NCI-H2171 treated with DMSO at 0.1 percent for 48 hours (cell line): ENCODE measurements at places on chromosomes 1 and 21.

DNA sequence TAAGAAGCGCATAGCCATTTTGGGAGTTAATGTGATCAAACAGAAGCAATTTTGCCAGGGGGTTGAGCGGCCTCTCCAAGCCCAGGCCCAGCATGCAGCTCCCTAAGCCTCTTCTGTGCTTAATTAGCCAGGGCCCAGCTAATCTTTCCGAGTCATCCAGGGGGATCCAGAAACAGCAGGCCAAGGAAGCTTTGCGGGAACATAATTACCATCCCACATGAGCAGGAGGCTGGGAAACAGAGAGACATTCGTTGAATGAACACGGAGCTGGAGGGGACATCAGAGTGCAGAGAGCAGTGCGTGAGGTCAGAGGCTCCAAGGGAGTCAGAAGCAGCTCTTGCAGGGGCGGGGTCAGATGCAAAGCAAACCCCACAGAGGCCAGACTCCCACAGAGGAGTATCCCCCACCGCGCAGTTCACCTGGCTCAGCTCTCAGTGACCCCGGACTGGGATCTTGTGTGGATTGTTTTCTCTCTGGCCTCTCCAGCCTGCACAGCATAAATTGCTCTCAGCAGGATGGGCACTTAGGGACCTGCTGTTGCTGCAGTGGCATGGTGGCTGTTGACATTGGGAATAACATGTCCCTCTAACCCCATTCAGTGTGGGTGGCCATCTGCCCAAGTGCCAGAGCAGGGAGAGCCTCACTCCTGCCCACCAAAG, 657.4 kb downstream of the AJAP1 start:
- no peak for DNase-seq

- no peak for DNase-seq
Observed at GRCh38 chr1:202229376-202229775, 35.8 kb downstream of the LGR6 start.

- DNase-seq: no peak
Observed at GRCh38 chr1:209504571-209504970, 78.9 kb upstream of the CAMK1G start.

- DNase-seq: peak; percentile 84
Observed at GRCh38 chr1:27366411-27367159, at the start of gene MAP3K6. Gene MAP3K6 (minus strand): TSS chr1:27366961. CDS start chr1:27366597, 364 bp downstream.

DNA sequence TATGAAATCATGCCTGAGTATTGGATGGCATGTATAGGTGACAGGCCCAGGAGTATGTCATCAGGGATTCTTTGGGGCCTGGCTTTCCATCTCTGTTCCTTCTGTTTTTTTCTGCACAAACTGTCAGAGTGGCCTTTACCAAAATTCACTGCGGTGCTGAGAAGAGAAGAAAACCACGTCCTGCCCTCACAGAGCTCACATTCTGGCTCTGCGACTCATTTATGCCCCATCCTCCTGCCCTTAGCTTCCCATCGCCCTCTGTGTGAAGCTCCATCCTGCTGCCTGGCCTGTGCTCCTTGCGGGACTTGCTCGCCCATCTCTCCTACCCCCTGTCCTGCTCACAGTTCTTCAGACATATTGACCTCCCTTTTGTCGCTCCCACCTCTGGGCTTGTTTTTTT, 73.4 kb downstream of the HUNK start:
- no peak for DNase-seq

DNA sequence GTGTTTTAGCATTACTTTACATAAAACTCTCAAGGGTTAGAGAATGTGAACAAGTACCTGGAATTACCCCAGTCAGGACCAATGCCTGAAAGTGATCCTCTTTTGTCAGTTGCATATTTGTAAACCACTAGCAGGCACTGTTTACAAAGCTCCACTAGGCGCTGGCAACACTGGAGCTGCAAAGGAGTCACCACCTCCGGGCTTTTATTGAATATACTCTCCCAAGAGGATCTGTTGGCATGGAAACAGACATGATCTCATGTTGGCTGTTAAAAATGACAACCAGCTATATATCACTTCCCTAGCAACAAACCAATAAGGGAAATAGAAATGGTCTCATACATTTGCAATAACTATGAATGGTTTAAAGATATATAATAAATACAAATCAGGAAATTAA, 116.0 kb downstream of the TTLL7 start:
- peak; percentile 17 for DNase-seq

DNA sequence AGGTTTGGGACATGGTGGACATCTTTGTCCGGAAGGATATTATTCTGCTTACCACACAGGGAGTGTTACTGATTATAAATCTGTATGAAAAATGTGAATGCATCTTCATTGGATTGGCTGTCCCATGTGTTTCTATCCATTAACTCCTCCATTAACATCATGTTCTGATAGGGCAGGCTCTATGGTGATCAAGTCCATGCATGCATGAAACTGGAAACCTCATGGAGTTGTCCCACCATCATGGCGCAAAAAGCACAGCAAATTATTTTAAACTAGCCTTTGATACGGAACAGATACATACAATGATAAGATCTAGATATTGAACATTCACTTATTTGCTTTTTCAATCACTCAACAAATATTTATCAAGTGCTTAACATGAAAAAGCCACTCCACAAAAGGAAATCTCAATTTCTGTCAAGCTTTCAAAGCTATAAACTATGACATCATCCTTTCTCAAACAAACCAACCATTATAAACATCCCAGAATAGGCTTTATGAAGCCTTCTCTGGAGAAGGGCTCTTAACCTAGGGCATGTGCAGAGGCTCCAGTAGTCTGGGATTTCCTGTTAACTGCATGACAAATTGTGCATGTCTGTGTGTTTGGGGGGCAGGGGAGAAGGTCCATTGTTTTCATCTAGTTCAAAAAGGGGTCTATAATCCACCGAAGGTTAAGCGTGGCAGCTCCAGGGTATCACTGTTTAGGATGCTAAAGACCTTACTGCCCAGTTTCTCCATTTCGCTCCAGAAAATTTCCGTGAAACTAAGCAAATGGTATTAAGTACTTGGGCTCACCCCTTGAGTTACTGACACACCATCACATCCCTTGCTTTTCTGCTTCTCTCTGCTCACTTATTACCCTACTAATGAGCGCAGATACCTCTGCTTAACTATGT, 46.1 kb downstream of the ADAMTS1 start:
- DNase-seq: peak; percentile 17

GRCh38 chr1:109282497-109282951, 421 bp downstream of the PSRC1 start:
- DNase-seq: no peak

DNA sequence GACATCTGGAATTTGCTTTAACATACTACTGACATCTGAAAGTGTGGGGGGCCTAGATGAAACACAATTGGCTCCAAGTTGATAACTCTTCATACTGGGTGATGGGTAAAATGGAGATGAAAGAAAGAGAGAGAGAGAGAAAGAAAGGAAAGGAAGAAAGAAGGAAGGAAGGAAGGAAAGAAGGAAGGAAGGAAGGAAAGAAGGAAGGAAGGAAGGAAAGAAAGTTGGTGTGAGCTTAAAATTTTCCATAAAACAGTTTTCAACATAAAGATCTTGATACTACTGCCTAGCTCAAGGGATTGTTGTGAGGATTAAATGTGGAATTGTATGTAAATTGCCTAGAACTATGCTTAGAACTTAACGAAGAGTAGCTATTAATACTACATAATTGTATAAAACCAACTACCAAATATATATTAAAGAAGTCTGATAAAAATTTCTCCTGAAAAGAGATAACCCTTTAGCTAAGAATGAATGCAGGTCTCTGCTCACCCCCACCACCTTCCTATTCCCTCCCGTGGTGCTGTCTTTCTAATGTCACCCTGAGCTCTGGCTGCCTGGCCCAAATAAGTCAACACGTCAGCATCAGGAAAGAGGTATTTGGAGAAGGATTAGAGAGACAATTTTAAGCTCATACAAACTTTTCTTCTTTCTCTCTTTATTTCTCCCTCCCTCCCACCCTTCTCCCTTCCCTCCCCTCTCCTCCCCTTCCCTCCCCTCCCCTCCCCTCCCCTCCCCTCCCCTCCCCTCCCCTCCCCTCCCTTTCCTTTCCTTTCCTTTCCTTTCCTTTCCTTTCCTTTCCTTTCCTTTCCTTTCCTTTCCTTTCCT, 89.3 kb upstream of the SGIP1 start:
- no peak for DNase-seq

- DNase-seq: no peak
Observed at GRCh38 chr1:212234431-212235395, 50.5 kb upstream of the PPP2R5A start.

GRCh38 chr1:70737125-70737524, 310.5 kb downstream of the PTGER3 start:
- DNase-seq: no peak

DNA sequence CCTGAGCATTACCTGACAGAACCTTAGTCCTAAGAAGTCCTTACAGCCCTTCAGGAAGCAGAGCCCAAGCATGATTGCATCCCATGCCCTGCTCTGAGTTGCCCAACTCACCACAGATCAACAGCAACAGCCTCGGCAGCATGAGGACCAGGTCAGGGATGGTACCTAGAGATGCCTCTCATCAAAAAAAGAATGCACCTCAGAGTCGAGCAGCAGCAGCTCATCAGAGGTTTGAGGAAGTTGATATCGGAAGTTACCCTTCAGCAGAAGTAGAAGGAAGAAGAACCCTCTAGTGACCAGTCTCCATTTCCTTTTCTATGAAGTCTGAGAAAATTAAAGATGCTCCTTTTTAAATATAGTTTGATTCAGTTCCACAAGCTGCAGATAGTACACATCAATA, at the start of gene FCRL1:
Gene FCRL1, minus strand, starts transcription at position 225 of the 400 bp plus-strand sequence. Its CDS starts 83 bp downstream, at position 142.
- no peak for DNase-seq

DNA sequence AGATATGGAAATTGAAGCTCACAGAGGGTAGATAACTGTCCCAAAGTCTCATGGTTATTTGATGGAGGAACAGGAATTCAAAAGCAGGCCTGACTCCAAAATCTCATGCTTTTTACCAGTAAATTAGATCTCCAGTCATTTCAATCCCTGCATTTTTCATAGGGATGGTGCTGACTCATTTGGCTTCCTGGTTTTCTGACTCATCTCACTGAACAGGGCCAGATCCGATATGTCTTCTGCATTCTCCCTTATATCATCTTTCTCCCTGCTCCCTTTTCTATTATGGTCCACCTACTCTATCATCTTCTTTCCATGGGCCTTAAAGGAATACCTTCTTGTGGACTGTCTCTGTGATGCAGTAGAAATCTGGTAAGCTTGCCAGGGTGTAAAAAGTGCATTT, 187.2 kb downstream of the FGGY start:
- DNase-seq: no peak

- DNase-seq: no peak
Observed at GRCh38 chr1:203508463-203509073, 14.6 kb downstream of the OPTC start.

DNA sequence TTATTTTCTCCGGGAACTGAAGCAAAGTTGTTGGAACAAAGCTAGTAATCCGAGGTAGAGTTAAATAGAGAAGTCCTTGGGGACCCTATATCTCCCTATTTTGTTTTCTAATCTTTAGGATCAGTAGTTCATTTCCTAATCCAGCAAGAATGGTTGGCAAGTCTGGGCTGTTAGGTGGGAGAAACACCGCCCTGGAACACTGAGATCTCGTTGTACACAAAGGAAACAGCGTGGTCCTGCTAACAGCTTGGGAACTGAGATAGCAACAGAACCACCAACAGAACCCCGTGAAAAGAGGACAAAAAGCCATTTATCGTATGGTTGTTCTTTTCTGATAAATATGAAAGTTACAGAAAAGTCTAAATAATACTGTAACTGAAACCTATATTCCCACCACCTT, 121.9 kb upstream of the CDC42BPA start:
- DNase-seq: no peak

- no peak for DNase-seq
Observed at GRCh38 chr1:36803868-36804570, 230.3 kb downstream of the GRIK3 start.

DNA sequence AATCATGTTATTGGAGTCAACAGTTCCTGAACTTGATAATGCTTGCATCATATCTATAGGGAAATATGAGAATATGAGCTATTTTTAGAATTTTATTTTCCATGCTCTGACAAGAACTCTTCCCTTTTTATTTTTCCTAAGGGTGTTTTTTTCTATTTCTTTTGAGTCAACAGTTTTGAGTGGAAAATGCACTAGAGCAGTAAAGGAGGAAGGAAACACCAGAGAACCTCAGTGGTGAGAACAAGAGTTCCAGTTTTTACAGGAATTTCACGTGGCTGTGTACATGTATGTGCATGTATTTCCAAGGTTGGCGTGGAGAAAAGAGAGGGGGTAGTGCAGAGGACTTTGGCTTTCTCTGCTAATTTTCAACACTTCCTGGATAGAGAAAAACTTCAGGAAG, 63.6 kb upstream of the TNFSF18 start:
- DNase-seq: no peak

GRCh38 chr1:186482661-186483255, 21.8 kb upstream of the PDC start:
- DNase-seq: peak; percentile 72

DNA sequence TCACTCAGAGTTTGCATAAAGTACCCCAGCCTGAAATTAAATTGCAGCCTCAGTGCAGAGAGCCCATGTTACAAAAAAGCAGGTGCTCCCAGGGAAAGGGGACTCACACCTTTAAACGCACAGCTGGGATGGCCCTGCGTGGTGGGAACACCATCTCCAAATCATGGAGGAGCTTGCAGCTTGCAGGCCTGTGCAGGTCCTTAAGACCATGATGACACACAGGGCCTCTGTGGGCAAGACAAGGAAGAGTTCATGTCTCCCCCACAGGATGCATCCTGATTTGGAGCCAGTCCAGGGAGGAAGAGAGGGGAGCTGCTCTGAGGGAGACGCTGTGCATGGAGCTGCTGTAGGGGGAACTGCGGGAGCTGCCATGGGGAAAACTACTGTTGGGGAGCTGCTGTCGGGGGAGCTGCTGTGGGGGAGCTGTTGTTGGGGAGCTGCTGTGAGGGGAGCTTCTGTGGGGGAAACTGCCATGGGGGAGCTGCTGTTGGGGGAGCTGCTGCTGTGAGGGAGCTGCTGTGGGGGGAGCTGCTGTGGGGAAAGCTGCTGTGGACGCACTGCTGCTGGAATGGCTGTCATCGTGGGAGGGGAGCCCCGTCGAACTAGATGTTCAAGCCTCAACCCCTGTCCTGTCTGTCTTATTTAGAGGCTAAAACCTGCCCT, 113.9 kb downstream of the MATN1 start:
- DNase-seq: no peak

- DNase-seq: no peak
Observed at GRCh38 chr21:45004059-45004422, 64.2 kb downstream of the SLX9 start.

GRCh38 chr1:31793586-31794285, 22.1 kb downstream of the SPOCD1 start:
- no peak for DNase-seq

GRCh38 chr1:111729946-111730681, 9.1 kb downstream of the INKA2 start:
- DNase-seq: peak; percentile 39

DNA sequence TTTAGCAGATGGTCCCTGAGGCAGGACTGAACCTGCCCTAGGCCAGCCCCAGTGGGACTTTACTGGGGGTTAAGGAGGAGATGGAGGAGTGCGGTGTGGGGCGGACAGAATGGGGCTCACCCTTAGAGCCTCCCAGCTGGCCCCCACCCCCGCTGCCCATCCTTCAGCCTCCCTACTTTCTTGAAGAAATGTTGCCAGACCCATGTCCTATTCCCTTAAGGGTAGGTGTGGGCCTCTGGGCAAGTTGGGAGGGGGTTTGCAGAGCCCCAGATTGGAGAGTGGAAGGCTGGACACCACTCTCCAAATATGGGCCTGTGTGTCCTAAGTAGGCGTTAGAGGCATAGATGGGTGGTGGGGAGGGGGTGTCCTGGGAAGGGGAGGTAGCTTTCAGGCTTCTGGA, 19.2 kb upstream of the EPS8L3 start:
- peak; percentile 55 for DNase-seq
